ENCODE measurements at places on chromosomes 16 and 17.

DNA sequence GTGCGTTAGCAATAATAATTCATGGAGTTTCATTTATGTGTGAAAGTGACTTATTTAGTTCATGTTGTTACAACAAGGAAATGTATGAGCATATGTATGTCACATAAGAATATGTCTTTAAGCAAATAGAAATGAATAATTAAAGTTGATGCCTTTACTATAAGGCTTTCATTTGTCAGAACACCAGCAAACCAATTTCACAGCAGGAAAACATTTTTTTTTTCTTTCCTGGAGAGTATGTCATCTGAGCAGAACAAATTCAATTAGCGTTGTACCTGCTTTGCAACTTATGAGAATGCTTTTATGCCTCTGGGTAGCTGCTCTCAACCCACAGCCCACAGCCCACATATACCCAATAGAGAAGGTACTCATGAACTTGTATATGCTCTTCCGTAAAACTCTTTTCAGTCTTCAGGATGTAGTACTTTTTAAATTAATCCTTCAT lies 26.3 kb upstream of the APOH start:
- no peak for DNase-seq

DNA sequence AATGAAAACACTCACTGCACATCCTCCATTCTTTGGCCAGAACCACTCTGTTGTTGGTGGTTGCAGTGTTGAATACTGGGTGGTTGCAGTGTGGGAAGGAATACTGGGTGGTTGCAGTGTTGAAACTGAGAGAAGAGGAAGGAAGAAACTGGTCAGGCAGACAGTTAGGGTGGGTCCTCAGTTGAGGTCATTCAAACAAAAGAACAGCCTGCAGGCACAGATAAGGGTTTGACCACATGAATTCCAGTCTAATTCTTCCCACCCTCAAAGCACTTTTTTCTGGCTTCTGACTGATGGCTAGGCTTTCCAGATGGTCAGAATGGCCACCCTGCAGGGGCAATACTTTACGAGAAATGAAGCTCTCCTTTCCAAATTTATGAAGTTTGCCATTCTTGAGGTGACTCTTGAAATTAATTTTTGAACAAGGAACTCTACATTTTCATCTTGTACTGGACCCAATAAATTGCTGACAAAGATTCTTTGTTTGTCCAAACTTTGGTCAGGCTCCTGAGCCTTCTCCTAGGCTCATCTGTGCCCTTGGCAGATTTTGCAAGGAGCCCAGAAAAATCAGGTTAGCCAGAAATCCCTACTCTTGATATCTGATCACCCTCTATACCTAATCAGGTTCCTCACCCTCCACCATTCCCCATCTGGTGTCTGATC lies 596.6 kb upstream of the CDH5 start:
- no peak for DNase-seq

DNA sequence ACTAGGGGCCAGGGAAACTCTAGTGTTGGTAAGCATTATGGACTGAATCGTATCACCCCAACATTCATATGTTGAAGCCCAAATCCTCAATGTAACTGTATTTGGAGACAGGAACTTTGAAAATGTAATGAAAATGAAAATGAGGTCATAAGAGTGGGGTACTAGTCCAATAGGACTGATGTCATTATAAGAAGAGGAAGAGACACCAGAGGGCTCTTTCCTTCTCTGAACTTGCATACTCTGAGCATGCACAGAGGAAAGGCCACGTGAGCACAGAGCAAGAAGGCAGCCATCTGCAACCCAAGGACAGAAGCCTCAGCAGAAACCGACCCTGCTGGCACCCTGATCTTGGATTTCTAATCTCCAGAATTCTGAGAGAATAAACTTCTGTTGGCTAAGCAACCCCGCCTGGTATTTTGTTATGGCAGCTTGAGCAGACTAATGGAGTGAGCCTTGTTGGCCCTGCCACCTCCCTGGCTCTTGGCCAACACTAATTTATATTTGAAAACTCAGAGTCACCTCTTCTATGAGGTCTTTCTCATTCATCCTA lies 273.4 kb downstream of the NTN1 start:
- DNase-seq, result no peak

DNA sequence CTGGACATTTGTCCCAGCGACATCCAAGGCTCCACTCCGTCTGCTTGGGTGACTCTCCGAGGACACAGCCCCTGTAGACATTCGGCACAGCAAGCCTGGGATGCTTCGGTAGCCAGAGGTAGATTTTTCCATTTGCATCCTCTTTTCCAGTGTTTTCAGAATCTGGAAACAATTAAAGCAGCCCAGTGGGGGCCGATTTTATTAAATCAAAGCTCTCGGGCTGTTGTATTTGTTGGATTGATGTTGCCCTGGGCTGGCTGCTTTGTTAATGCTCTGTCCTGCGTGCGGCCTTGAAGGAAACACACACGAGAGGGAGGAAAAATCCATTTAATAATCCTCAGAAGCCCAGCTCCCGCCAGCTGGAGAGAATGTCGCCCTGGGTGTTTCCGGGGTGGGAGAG lies 158.1 kb upstream of the CIBAR2 start:
- no peak for DNase-seq

DNA sequence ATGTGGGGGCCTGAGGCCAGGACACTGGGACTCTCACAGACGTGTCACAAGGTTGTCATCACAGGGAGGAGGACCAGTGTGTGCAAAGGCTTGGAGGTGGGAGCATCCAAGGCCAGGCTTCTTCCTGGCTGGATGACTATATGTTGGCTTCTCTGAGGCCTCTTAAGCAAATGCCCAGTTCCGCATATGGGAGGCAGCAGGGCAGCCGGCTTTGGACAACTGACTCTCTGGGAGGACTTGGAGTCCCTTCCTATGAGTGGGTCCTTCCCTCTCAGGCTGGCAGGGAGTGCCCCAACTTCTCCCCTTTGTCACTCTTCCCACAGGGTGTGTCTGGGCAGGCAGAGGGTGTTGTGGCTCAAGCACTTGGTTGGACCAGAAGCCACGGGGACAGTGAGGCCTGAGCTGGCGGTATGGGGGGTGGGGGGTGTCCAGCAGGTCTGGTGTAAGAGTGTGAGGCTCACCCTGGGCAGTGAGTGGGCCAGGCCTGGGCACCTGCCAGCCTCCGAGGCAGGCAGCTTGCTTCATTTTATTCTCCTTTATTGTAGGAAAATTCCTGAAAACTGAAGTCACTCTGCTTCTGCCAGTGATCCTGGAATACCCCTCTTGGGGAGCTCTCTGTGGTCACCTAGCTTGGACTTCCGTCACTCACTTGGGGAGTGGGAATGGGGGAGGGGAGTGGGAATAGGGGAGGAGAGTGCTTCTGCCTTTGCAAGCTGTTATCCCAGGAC lies 14.9 kb downstream of the ADGRG1 start:
- DNase-seq, result no peak

DNA sequence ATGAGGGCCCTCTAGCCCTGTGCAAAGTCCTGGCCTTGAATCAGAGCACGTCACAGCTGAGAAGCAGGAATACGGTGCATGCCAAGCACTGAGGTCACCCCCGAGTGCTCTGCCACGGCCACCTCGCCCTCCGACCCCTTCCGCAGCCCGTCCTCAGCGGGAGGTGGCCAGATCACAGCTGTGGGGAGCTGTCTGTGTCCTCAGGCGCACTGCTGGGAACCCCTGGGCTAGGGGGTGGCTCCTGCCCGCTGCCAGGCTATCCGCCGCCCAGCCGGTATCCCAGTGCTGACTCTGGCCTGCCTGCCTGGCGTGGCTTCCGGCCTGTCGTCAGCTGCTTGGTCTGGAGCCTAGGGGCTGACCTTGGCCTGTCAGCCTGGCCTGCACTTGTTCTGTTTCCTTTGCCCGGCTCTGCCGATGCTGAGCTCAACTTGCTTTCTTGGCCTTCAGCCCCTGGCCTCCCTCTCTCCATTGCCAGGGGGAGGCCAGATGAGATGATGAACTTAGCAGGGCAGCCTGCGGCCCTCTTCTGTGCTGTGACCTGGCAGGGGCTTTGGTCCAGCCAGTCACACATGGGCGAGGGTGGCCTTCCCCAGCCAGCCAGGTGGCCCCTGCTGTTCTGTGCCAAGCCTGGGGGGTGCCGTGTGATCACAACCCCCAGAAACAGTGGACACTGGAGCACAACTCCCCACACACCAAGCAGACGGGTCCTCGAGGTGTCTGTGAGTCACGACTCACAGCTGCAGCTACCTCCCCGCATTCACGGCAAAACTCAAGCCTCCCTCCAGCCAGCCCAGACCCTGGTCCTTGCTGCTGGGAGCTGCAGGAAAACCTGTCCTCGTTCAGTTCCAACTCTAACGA lies 77.3 kb downstream of the ZDHHC7 start:
- DNase-seq, result peak; percentile 94

DNA sequence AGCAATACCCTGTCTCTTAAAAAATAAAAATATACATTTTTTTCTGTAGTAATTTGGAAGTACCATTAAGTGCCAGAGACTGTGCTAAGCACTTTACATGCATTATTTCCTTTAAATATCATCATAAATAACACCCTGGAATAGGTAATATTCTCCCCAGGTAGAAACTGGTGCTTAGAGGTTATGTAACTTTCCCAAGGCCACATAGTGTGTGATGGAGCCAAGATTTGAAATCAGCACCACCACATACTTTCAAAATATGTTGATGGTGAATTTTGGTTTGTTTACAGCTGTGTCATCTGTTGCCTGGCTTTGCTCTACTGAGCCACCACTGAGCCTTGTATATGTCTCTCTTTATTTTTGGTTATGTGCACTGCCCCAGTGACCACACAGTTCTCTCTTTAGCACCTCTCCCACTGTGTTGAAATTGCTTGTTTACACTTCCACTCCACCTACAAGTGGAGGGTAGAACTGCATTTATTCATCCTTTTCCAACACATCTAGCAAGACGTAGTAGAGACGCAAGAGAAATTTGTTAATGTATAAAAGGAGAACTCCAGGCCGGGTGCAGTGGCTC lies 19.0 kb upstream of the NBR1 start:
- DNase-seq, result no peak

DNA sequence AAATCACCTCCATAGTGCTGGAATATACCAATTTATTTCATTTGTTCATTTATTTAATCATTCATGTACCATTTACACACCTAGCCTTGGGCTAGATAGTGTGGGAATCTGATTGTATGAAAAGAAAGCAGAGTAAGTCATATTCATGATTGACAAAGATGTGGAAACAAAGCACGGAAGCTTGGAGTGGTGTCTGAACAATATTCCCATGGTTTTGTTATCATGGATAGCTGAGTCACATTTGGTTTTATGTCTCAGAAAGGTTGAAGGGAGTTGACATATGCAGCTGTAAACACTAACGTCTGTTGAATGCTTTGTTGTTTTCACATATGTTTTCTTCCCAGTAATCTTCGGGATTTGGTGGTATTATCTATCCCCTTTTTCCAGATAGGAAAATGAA lies 76.6 kb downstream of the MAP2K4 start:
- DNase-seq, result no peak

DNA sequence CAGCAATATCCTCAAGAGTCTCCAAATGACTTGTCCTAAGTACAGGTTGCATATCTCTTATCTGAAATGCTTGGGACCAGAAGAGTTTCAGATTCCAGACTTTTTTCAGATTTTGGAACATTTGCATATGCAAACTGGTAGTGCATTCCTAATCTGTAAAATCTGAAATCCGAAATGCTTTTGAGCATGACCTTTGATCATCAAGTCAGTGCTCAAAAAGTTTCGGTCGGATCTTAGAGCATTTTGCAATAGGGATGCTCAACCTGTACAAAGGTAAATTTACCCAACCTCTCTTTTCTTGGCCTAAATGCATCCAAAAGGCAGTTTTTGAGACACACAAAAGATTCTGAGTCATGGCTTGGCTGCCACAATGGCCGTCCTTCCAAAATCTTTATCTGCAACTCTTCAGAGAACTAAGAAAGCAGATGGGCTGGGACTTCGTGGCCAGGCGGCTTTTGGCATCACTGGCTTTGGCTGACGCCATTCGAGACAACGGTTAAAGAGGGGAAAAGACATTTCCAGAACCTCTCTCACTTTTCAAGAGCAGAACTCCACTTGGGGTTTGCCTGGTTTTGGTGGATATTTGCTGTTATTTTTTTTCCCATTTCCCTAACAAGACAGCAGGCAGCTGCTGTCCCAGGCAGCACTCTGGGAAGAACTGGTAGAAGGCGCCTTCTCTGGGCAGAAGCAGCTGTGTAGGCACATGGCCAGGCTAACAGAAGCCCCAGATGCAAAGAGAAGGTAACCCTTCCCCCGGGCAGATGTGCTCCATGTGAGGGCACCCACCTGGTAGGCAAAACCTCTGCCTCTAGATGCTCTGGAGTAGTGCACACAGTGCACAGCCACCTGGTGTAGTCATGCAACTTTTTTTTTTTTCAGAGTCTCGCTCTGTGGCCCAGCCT lies 8.9 kb downstream of the CPPED1 start:
- DNase-seq, result no peak

DNA sequence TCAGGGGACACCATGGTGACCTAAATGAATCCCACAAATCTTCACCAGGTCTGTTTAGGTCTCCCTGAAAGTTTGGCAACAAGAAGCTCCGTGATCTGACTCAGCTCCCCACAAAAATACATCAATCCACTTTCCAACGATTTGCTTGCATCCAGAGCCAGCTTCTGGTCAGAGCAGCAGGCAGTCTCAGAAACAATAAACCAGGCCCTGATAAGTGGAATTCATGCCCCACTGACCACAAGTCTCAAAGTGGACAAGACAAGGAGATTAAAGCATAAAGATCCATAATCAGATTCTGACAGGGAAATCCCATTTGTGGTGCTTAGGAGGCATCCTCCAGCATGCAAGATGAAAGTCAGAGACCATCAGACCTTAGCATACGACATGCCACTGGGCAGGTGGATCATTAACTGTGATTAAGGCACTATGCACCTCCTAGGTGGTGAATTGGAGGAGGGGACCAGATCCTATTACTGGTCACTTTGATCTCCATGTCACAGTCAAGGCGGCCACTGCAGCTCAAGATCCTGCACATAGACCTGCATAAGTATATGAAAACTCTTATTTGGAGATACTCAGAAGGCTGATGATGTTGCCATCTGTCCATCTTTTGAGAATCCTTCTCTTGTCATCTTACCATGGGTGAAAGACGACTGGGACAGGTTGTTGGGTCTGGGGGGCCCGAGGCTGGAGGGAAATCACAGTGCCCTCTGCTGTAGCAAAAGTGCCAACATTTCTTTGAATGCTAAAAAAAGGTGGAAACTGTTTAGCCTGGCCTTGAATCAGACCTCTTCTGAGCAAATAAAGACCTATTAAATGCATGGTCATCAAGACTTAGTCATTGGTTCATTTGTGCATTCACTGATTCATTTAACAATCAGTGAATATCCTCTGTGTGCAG lies 309.2 kb upstream of the CCL2 start:
- peak; percentile 46 for DNase-seq

DNA sequence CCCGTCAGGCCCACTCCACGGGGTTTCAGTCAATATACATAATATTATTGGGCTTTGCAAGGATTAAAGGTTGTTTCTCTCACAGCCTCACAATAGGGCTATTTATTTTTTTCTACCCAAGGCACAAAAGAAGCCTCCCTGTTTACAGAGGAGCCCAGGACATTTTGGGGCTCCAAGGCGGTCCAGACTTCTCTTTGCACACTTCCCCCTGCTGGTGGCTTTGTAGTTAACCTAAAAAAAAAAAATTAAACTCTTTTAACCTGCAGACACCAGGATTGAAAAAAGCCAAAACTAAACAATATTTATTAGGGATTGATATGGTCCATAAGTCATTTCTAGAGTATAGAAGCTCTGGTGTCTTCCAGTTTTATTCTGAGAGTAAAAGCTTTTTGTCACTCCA lies 169.7 kb upstream of the ZFHX3 start:
- DNase-seq, result no peak

Measured in lower leg skin (tissue), 4 donors.